ENCODE measurements at places on chromosomes 2 and 18.
A peak's percentile ranks its signal among the peaks of the same experiment; 100 is the strongest.

- no peak for DNase-seq
These were observed 42.0 kb upstream of the HS6ST1 start for GRCh38 chr2:128360711-128361110.

DNA sequence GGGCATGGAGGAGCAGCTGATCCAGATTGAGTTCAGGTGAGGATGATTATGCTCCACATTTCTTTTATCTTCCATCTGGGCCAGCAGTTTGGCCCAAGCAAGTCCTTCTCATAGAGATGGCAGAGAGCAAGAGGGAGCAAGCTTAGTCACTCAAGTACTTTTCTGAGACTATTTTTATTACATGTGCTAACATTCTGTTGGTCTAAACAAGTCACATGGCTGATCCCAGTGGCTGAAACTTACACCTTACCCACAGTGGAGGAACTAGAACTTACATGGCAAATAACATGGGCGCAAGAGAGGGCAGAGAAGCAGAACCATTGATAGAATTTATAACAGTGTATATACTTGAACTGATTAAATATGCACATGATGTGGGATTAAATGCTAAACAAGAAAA is 105.7 kb downstream of the KYNU start:
- no peak for DNase-seq

- DNase-seq = peak; percentile 11
These were observed 335.2 kb downstream of the LPIN1 start for GRCh38 chr2:12081481-12082210.

- DNase-seq = no peak
These were observed 270.1 kb downstream of the RDH14 start for GRCh38 chr2:18290386-18290785.

GRCh38 chr2:100470898-100471514 is 724 bp downstream of the NMS start:
- peak; percentile 29 for DNase-seq

DNA sequence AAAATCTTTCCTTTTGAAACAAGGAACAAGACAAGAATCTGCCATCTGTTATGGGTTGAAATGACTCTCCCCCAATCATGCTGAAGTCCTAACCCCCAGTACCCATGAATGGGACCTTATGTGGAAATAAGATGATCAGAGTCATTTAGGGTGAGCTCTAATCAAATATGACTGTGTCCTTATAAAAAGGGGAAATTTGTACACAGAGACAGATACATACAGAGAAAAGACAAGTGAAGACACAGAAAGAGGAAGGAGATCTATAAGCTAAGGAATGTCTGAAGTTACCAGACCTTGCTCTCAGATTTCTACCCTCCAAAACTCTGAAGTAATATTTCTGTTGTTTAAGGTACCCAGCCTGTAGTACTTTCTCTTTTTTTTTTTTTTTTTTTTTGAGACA is 15.7 kb downstream of the TGFBRAP1 start:
- DNase-seq = no peak

DNA sequence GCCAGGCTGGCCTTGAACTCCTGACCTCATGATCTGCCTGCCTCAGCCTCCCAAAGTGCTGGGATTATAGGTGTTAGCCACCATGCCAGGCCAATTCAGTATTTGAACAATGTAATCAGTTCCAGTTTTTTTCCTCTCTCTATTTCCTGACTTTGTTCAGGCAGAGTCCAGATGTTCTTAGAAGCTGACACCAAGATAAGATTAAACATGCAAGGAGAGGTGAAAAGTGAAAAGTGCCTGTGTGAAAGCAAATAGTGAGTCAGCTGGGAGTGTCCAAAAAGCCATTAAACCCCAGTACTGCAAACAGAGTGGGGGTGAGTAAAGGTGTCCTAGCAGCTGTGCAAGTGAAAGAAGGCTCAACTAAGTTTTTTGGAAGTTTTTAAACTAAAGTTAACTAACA is 231.5 kb downstream of the PTH2R start:
- no peak for DNase-seq

DNA sequence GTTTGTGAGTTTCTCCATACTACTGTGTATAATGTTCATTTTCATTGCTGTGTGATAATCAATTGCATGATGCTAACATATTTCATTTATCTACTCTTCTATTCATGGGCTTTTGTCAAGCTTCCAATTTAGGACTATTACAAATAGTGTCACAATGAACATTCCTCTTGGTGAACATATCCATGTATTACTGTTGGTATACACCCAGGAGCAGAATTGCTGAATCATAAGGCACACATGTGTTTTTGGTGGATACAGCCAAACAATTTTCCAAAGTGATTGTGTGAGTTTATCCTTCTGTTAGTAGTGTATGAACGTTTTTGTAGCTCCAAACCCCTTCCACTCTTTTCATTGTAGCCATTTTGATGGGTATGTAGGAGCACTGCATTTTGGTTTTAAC is 101.6 kb upstream of the COPS8 start:
- no peak for DNase-seq

GRCh38 chr2:195706161-195706900 is 49.3 kb downstream of the SLC39A10 start:
- DNase-seq = no peak

DNA sequence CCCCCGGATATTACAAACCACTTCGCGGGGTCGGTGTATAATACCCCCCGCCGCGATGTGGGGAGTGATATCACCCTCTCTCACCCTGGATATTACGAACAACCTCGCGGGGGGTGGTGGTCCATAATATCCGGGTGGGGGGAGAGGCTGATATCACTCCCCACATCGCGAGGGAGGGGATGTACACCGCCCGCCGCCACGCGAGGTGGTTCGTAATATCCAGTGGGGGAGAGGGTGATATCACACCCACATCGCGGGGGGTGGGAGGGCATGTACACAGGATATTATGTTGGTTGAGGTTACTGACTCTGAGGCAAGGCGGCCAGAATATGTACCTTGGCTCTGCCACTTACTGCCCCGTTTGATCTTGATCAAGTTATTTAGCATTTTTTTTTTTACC is 14.8 kb upstream of the CWC22 start:
- no peak for DNase-seq

- DNase-seq = no peak
These were observed 59.1 kb downstream of the COA5 start for GRCh38 chr2:98548920-98549818.

DNA sequence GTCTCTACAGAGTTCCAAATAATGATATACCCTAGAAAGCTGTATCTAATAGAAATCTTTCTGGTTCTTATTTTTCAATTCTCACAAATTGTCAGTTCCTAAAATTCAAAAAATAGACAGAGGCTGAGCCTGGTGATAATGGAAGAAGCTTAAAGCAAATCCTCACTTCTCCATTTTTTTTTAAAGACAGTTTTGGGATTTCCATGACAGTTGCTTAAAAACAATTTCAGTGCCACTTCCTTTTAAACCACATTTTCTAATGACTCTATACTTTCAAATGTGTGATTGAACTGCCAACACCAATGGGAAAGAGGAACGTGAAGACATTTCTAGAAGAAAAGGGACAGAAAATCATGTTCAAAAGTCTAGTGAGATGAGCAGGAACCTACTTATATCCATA is 4.0 kb downstream of the GKN2 start:
- no peak for DNase-seq

DNA sequence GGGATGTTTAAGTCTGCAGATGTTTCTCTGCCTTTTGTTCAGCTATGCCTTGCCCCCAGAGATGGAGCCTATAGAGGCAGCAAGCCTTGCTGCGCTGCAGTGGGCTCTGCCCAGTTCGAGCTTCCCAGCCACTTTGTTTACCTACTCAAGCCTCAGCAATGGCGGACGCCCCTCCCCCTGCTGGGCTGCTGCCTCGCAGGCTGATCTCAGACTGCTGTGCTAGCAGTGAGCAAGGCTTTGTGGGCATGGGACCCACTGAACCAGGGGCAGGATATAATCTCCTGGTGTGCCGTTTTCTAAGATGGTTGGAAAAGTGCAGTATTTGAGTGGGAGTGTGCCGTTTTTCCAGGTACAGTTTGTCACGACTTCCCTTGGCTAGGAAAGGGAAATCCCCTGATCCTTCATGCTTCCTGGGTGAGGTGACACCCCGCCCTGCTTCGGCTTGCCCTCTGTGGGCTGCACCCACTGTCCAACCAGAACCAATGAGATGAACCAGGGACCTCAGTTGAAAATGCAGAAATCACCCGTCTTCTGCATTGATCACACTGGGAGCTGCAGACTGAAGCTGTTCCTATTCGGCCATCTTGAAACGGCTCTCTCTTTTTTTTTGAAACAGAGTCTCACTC is 27.6 kb upstream of the ADAM23 start:
- DNase-seq = no peak

GRCh38 chr2:206259376-206260187 is 14.9 kb upstream of the ZDBF2 start:
- no peak for DNase-seq

GRCh38 chr2:100390001-100390940 is 27.2 kb downstream of the CHST10 start:
- no peak for DNase-seq

GRCh38 chr2:41068740-41069139 is 616.9 kb upstream of the SLC8A1 start:
- no peak for DNase-seq

GRCh38 chr2:16208241-16208797 is 268.0 kb downstream of the MYCN start:
- no peak for DNase-seq

DNA sequence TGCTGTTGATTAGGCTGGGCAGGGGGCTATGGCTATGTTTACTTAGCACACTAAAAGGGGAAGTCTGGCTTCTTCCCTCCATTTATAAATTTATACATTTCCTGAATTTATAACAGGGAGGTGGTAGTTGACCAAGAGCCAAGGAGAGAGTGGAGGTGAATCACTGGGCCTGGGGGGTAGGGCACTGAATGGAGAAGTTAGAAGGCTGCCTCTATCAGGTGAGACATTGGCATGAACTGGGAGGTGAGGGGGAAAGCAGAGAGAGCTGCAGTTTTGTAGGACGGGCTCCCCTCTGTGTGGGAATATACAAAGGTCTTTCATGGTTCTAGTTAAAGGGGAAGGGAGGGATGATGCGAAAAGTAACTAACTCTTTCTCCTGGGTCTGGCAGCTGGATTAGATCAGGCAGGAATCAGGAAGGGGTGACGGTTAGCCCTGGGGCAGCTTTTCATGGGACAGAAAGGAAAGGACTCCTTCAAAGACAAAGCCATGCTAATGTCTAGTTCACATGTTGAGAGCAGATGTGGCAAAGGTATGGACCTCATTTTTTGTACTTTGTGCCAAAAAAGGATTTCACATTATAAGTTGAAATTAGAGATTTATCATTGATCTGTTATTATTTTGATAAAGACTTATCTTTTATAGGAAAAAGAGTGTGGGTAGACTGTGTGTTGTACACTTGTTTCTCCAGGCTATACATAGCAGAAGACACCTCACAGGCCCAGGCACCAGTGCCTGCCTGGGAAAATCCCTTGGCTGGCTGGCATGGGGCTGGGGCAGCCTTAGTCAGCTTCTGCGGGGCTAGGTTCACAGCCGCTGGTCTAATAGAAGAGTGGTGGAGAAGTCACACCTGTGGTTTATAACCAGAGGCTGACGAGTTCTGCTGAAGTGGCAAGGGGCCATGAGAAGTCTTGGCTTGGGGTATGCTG is 158.7 kb downstream of the CLIP4 start:
- no peak for DNase-seq

GRCh38 chr2:20490300-20491181 is 43.7 kb downstream of the RHOB start:
- no peak for DNase-seq

DNA sequence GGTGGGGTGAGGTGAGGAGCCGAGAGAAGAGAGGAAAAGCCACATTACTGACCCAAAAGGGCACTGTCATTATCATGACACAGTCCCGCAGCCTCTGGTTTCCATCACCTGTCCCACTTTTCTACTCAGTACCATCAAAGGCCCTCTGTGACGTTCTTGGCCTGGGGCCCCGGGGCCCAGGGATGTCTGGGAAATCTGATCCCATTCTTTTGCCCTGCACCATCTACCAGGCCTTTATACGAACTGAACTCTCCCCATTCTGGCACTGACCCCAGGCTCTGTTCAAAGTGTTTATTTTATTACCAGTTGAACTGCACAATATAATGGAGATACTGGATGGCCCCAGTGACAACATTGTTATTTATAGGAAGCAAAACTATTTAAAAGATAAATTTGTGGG is 89.1 kb downstream of the COL6A3 start:
- DNase-seq = no peak

- DNase-seq = peak; percentile 41
These were observed 1.2 kb downstream of the NEU2 start for GRCh38 chr2:233033672-233034071.

DNA sequence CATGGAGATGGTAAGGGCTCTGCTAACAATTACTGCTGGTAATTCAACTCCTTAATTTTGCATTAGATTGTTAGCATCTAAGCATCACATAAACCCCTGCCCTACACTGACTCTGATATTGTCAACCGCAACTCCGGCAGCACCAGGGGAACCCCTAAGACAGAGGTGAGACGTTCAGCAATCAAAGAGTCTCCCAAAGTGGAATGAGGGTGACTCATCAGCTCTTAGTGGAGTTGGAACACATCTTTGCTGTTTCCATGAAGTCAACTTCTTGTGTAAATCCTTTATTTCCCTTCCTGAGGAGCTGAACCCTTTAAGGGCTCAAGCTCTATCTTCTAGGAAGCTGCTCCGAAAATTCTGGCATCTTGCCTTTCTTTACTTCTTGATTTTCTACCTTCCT is 52.1 kb downstream of the ABCG8 start:
- no peak for DNase-seq

DNA sequence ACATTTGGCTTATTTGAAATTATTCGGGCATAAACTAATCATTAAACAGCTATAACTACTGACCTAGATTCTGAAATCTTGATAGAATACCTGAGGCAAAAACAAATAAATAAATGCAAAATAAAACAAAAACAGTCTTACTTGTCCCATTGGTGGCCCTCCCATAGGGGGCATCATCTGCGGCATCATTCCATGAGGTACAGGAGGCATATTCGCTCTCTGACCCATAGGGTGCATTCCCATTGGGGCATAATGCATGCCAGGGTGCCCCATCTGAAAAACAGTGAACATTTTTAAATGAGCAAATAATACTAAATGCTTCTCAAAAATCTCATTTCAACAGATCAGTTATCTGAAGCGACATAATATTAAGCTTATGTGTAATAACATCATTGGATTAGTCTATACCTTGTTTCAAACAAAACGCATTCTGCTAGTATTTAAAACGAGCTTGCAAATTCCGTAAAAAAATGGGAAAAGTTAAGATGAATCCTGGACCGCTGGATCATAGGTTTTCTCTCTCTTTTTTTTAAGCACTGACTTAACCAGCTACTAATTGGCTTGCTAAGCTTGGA is 1.3 kb downstream of the PRPF40A start:
- DNase-seq = peak; percentile 51

DNA sequence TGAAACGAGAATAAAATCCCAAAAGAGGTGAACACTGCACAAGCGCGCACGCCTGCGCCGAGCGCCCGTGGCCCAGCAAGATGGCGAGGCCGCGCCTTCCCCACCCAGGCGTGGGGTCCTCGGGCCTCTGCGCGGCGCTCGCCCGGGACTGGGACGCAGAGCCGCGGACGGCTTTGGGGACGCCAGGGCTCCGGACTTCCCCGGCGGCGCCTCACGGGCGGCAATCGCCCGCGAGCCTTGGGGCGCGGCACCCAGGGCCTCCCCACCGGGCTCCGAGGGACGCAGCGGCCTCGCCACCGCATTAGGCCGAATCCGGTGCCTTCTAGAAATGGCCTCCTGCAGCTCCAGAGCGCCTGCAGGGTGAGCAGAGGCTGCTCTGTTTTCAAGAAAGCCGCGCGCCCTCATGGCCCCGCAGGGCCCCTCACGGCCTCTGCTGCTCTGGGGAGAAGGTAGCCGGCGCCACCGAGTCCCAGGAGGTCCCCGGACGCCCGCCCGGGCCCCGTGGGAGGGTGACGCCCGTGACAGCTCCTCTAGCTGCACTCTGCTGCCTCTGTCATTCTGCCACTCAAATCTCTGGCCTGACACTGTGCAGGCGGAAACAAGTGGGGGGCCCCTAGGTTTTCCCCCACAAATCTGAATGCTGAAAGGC is 35.9 kb upstream of the POMC start:
- peak; percentile 19 for DNase-seq

Data from stimulated activated CD4-positive, alpha-beta T cell treated with anti-CD3 and anti-CD28 coated beads, Interleukin-15, amount 100 ng/mL, for 24 hours (primary cell).